Prostate gland (tissue), 2 donors: ENCODE measurements at places on chromosomes 1 and 21. TPM values are rescaled to one million over a fixed set of nuclear protein-coding genes. Genes with fewer than 3 reads are reported as not detected.

ETV3L gene
- not detected for total RNA-seq

OSCP1 gene
- total RNA-seq: 25.6 TPM

UBL4B gene
- total RNA-seq: 8.4 TPM

SNX27 gene
- total RNA-seq: 24.1 TPM

GRIK3 gene
- total RNA-seq: 5.9 TPM

IL10RB gene
- 29.3 TPM for total RNA-seq

- no peak overlapping the region for H3K27ac ChIP-seq
- DNase-seq: no peak
- H3K36me3 ChIP-seq: no peaks in the 10 kb centered on the region
These were observed 6.2 kb upstream of the KCNK2 start for GRCh38 chr1:215076322-215076721.

DNA sequence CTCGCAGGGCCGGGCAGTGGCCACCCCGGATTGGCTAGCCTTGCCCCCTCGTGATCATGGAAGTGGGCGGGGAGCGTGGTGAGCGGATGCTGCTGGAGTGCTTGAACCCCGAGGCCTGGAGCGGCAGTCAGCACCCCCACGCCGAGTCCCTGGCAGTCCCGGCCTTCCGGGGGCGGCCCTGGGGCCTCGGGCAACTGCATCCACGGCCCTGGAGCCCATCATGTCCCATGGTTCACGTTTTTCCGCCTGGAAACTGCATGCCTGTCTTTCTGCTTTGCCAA, 45.6 kb downstream of the CDC7 start:
- no peaks in the 10 kb centered on the region for H3K4me1 ChIP-seq
- DNase-seq: no peak
- no peak overlapping the region for H3K4me3 ChIP-seq
- H3K36me3 ChIP-seq: no peaks in the 10 kb centered on the region
- H3K27ac ChIP-seq: no peak overlapping the region
- no peaks in the 10 kb centered on the region for H3K27me3 ChIP-seq

- H3K27me3 ChIP-seq: no peaks in the 10 kb centered on the region
- no peak for DNase-seq
These were observed 70.9 kb upstream of the SAMSN1 start for GRCh38 chr21:14617040-14617393.

DNA sequence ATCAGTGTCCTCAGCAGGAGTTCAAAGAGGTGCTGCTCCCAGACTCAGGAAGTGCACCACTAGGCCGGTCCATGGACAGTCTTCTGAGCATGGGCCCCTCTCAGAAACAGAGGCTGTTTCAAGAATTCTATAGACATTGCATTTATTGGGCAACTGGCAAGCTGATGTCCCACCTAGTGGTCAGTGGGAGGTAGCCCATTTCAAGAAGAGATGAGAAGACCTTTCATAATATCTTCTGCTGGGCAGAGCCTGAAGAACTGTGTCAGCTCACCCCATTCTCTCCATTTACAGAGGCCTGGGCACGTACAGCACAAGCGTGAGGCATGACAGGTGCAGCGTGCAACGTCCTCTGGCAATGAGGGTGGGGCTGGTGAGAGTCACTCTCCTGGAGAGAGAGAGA, 216.0 kb downstream of the DYRK1A start:
- no peaks in the 10 kb centered on the region for H3K36me3 ChIP-seq
- no peak overlapping the region for H3K4me3 ChIP-seq
- peak; percentile 12 for DNase-seq
- H3K27me3 ChIP-seq: no peaks in the 10 kb centered on the region

- no peak overlapping the region for H3K4me3 ChIP-seq
- H3K27ac ChIP-seq: no peak overlapping the region
- no peaks in the 10 kb centered on the region for H3K36me3 ChIP-seq
These were observed 133.4 kb downstream of the PLPPR5 start for GRCh38 chr1:98870959-98871903.

GRCh38 chr1:46363121-46363520, 22.5 kb downstream of the NSUN4 start:
- no peaks in the 10 kb centered on the region for H3K4me1 ChIP-seq
- peaks cover 21% of the 10 kb centered on the region for H3K36me3 ChIP-seq
- DNase-seq: no peak
- H3K4me3 ChIP-seq: no peak overlapping the region
- no peak overlapping the region for H3K27ac ChIP-seq

DNA sequence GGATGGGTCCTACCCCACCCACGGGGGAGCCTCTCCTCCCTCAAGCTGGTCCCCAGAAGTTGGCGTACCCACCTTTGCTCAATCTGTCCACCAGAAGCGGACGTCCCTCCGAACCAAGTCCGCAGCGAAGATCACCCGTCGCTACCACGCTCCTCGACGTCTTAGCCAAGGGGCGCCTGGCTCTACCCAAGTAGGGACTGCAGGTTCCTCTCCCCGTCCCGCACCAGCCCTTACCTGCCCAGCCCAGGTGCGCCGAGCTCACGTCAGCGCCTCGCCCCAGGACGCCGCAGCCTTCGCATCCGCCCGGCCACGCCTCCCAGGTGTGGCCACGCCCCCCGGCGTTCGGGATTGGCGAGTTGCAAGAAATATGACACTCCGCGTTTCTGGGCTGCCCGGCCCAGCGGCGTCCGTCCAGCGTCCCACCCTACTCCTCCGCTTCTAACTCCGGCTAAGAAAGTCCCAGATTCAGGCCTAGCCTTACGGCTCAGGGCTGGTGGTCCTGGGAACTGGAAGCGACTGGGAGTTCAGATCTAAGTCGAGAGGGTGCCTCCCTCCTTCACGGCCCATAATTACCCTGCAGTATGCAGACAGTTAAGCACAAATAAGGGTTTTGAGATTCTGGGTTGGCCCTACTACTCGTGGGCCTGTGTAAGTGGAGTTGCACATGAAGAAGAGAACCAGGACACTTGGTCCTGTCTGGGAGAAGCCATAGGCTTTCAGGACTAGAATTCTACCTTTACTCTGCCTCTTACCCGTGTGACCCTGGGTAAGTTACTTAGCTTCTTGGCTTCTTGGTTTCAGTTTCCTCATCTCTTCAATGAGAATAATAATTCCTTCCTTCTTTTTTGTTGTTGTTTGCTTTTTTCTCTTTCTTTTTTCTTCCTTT, at the start of gene IRF6:
IRF6 (minus strand) TSS at position 268 of the 886 bp plus-strand sequence. CDS start 4,729 bp downstream, outside the sequence.
- H3K36me3 ChIP-seq: no peaks in the 10 kb centered on the region
- peak; percentile 98 for DNase-seq
- peak within 1 kb of the TSS; percentile 51 for H3K4me3 ChIP-seq

DNA sequence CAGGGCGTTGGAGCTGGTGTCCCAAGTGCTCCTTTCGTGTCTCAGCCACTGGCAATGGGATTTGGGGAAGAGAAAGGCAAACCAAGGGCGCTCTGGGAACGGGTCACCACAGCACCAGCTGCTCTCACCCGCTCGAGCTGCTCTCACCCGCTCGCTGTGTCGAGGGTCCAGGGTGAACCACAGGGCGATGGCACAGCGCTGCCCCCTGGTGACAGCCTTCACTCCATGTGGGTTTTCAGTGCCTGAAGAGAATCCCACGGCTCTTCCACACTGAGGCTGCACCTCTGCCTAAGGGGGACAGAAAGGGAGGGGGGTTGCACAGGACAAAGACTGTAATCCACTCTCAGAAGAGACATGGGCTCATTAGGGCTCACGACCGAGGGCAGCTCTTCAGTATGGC, 7.1 kb upstream of the CLDN19 start:
- H3K4me1 ChIP-seq: no peaks in the 10 kb centered on the region
- no peak overlapping the region for H3K4me3 ChIP-seq
- no peak for DNase-seq
- no peaks in the 10 kb centered on the region for H3K36me3 ChIP-seq

DNA sequence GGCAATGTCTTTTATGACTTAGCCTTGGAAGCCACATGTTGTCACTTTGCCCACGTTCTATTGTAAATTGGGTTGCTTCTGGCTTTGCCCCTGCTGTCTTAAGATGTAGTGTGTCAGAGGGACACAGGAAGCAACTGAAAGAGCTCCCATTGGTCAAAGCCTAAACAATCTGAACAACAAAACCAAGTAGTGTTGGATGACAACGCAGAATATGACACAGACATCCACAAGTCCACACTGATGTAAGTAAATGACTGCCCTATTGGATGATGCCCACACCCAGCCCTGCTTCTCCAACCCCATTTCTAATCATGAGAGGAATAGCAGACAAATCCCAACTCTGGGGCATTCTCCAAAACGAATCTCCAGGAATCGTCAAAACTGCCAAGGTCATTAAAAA, 50.7 kb downstream of the ELF3 start:
- H3K36me3 ChIP-seq: no peaks in the 10 kb centered on the region
- H3K27ac ChIP-seq: no peak overlapping the region

GRCh38 chr1:61842036-61842435, 99.8 kb downstream of the PATJ start:
- peaks cover 3% of the 10 kb centered on the region for H3K4me1 ChIP-seq
- DNase-seq: no peak
- H3K4me3 ChIP-seq: no peak overlapping the region
- no peaks in the 10 kb centered on the region for H3K27me3 ChIP-seq

- no peaks in the 10 kb centered on the region for H3K4me1 ChIP-seq
- no peak overlapping the region for H3K4me3 ChIP-seq
- no peak overlapping the region for H3K27ac ChIP-seq
- DNase-seq: no peak
- no peaks in the 10 kb centered on the region for H3K27me3 ChIP-seq
- H3K36me3 ChIP-seq: no peaks in the 10 kb centered on the region
These were observed 19.1 kb downstream of the ZCCHC17 start for GRCh38 chr1:31315902-31316301.

- no peak overlapping the region for H3K4me3 ChIP-seq
- no peak overlapping the region for H3K27ac ChIP-seq
- H3K4me1 ChIP-seq: no peaks in the 10 kb centered on the region
- DNase-seq: no peak
- no peaks in the 10 kb centered on the region for H3K27me3 ChIP-seq
These were observed 104.4 kb downstream of the CACHD1 start for GRCh38 chr1:64574301-64574700.

- no peak for DNase-seq
- no peaks in the 10 kb centered on the region for H3K4me1 ChIP-seq
- H3K27ac ChIP-seq: no peak overlapping the region
- H3K4me3 ChIP-seq: no peak overlapping the region
- H3K27me3 ChIP-seq: no peaks in the 10 kb centered on the region
- H3K36me3 ChIP-seq: no peaks in the 10 kb centered on the region
These were observed 5.2 kb upstream of the RGS13 start for GRCh38 chr1:192630521-192631287.

GRCh38 chr1:61757950-61758349, 15.7 kb downstream of the PATJ start:
- no peak overlapping the region for H3K4me3 ChIP-seq
- no peaks in the 10 kb centered on the region for H3K27me3 ChIP-seq
- DNase-seq: no peak

- DNase-seq: no peak
- no peaks in the 10 kb centered on the region for H3K4me1 ChIP-seq
- H3K27me3 ChIP-seq: no peaks in the 10 kb centered on the region
- no peak overlapping the region for H3K27ac ChIP-seq
- H3K36me3 ChIP-seq: no peaks in the 10 kb centered on the region
These were observed 27.0 kb upstream of the IL12RB2 start for GRCh38 chr1:67280696-67281095.

DNA sequence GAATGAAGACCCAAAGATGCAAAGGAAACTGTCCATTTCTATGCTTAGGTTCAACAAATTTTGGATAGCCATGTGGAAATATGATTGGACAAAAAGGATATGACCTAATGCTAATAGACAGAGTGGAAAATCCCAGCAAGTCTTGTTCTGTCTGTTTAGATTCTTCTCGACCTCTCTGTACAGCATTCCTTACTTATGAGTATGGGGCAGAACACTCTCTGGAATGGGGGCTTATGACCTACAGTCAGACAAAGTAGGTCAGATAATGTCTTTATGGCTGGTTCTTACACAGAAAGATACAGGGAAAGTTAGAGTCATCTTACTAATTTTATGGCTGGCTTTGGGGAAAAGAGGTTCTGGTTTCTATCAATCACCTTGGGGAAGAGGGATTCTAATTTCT, 2.8 kb downstream of the GCSAML start:
- no peaks in the 10 kb centered on the region for H3K36me3 ChIP-seq
- H3K27me3 ChIP-seq: no peaks in the 10 kb centered on the region
- H3K27ac ChIP-seq: no peak overlapping the region

DNA sequence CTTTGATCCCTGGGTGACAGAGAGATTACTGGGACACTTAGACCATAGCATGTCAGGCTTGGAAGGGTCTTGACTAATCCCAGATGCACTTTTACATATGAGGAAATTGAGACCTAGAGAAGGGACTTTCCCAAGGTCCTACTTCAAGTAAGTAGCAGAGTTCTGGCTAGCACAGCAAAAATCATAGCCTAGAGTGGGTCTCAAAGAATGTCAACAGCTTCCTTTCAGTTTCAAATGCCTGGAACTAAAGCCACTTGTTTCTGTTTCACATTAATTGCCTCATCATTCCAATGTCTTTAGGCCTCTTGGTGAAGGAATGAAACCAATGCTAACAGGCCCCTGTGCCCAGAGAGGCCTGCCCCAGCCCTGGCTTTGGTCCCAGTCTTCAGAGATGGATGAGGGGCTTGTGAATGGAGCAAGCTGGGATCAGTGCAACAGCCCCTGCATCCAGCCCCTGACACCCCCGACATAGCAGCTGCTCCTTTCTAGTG, 26.6 kb downstream of the ATF3 start:
- DNase-seq: no peak
- no peak overlapping the region for H3K27ac ChIP-seq
- no peaks in the 10 kb centered on the region for H3K27me3 ChIP-seq
- H3K36me3 ChIP-seq: no peaks in the 10 kb centered on the region

DNA sequence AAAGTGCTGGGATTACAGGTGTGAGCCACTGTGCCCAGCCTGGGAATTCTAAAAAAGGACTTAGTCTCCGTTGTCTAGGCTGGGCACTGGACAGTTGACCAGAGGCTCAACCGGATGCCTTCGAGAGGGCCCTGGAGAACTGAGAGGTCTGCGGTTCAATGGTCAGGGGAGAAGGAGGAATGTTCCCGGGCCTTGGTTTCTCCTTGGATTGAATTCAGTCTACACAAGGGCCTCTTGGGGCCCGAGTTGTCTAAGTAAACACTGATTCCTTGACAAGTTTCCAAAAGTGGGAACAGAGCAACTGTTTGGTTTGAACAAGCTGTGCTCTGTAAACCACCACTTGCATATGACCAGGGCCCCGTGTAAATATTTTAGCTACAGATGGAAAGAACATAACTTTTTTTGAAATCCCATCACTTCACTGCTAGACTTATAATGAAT, 29.1 kb upstream of the CAPZB start:
- peaks cover 6% of the 10 kb centered on the region for H3K4me1 ChIP-seq
- H3K36me3 ChIP-seq: no peaks in the 10 kb centered on the region
- DNase-seq: peak; percentile 76
- H3K27ac ChIP-seq: peak overlapping the region; percentile 75
